ENCODE measurements at places on chromosomes 4 and X.

DNA sequence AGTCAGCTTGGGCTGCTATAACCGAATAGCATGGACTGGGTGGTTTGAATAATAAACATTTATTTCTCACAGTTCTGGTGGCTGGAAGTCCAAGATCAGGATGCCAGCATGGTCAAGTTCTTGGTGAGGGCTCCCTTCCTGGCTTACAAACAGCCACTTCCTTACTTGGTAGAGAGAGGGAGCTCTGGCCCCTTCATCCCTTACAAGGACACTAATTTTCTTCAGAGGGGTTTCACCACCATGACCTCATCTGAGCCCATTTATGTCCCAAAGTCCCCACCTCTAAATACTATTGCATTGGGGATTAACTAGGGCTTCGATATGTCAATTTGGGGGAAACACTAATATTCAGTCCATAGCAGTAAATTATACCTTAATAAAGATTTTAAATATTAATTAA is 61.8 kb downstream of the CLNK start:
- no peak for DNase-seq

GRCh38 chr4:123363729-123364128 is 32.9 kb upstream of the SPRY1 start:
- DNase-seq = no peak

DNA sequence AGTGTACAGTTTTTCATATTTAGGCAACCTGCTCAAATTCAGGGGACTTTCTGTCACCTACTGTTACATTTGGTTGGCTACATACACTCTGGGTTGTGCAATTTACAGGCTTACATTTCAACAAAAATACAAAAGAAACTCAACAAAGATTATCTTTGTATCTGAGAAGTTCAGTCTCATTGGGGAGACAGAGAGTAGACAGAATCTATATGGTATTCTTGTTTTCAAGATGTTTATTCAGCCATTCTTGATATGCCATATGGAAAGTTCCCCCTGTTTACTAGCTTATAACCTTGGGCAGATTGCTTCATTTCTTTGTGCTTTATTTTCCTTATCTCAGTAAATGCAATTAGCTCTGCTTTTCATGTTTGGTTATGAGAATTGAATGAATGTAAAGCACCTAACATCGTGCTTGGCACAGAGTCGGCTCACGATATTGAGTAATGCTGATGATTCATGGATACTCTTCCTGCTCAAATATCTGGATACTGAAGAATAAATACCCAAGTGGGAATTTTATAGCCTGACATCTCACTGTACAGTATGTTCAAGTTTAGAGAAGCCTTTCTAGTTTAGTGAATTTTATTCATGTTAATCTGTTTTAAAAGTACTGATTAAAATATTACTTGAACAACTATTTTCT is 96.5 kb upstream of the PACRGL start:
- peak; percentile 30 for DNase-seq

DNA sequence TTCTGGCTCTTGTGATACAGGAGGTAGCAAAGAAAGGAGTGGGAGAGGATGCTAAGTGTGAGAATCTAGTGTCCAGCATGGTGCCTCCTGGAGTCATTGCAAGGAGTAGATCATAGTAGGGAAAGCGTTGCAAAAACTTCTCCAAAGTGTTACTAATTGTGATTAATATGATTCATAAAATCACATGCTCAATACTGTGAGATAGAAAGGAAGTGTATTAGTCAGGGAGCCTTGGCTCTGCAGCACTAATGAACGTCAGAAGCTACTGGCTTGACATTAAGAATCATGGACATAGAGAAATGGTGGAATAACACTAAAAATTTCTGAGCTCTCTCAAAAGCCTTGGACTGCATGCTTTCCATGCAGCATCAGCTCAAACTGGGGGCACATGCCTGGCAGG is 299.1 kb downstream of the EVC2 start:
- DNase-seq = no peak

DNA sequence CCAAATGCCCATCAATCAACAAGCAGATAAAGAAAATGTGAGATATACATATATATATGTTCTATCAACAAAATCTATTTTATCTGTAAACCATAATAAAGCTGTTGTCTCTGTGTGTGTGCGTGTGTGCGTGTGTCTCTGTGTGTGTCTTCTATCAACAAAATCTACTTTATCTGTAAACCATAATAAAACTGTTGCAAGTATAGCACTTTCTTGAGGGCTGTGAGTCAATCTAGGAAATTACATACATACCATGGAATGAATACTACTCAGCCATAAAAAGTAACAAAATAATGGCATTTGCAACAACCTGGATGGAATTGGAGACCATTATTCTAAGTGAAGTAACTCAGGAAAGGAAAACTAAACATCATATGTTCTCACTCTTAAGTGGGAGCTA is 12.5 kb upstream of the PLK4 start:
- DNase-seq = no peak

GRCh38 chr4:66169341-66169740 is 499.1 kb upstream of the EPHA5 start:
- DNase-seq = no peak

- DNase-seq = peak; percentile 10
Measured at GRCh38 chrX:123884809-123885408, 25.1 kb downstream of the XIAP start.

- no peak for DNase-seq
Measured at GRCh38 chr4:188387179-188387791, 248.0 kb downstream of the TRIML1 start.

- DNase-seq = no peak
Measured at GRCh38 chr4:47084111-47084510, 52.7 kb downstream of the GABRB1 start.

DNA sequence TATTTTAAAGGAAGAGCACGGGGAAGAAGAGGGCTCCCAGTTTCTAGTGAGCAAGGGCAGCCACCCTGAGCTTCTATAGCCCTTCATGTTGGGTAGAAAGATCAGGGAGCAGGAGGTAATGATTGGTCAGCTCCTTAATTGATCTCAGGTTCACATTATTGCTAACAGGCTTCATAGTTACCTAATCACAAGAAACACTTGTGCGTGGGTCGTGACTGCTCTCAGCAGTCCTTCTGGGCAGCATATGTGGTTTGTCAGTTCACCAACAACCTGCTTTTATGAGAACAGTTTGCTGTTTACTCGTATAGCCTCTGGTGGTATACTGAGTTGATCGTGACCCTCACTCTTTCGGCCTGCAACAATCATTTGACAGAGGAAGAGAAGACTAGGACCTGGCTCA is 4.7 kb upstream of the DOK7 start:
- DNase-seq = no peak

DNA sequence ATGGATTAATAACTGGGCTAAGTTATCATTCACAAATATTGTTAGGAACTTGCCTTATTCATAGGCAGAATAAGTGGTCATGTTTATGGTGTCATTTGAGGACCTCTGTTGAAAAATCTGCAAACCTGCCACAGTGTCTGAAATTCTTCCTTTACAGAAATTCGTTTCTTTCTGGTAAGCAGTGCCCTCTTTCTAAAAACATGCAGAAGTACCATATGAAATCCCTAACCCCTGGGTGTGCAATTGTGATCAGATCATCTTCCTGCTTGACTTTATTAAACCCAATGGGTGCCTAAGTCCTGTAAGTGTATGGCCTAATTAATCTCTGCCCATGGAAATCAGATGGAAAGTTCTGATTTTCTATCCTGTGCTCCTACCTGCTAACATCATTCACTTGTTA is 4.4 kb upstream of the HTATSF1 start:
- DNase-seq = no peak

DNA sequence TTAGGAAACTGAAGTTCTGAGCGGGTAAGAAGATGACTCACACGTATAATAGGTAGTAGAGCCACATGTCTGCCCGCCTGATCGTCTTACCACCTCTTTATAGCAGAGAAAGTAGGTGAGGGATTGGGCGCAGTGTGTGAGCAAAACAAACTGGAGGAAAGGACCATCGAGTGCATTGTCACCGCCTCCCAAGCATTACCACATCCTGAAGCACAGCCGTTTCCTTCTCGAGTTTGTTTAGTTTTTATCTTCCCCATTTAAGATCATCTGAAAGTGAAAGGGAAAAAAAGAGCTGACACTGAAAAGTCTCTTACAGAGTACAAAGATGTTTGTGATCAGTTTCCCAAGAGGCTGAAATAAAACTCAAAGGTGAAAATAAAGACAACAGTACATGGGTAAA is 14.8 kb downstream of the PDK3 start:
- no peak for DNase-seq

DNA sequence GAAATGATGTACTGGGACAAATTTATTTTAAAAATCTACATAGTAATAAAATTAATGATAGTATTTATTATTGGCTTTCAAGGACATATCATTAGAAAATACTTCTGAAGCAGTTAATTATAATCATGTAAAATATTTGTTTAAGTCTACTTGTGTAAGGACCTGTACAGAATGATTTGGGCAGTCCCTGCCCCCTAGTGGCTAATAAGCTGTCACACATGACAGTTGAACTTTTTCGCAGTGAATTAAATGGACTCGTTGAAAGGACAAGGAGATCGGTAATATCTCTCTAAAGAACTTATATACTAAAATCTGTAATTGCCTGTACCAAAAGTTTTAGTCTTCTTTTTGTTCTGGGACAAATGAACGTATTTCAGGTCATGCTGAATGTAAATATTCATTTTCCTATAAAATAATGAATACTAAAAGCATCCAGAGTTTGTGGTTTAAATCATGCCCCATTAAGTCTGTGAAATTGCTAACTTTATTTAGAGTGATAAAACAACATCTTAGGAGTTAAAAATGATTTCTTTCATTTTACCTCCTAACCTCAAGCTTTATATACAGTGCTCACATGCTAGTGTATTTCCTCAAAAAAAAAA is 13.6 kb downstream of the EXOC1 start:
- peak; percentile 13 for DNase-seq

GRCh38 chr4:85610450-85610849 is 135.5 kb downstream of the ARHGAP24 start:
- no peak for DNase-seq

GRCh38 chrX:23662187-23662586 is 5.1 kb upstream of the PRDX4 start:
- DNase-seq = no peak

DNA sequence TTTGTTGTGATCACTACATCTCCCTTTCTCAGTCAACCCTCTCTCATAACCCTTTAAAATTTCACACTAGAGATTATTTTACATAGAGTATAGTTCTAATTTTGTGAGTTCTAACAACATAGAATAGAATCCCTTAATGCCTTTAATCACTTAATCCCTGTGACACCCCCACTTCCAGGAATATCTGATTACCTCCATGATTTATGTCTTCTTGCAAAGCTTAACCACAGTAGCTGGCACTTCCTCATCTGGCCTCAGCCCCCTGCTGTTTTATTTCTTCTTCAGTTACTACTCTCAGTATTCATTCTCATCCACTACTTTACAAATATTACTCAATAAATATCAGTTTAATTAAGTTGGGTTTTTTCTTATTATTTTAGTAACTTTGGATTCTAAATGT is 340.9 kb downstream of the CENPC start:
- DNase-seq = no peak

DNA sequence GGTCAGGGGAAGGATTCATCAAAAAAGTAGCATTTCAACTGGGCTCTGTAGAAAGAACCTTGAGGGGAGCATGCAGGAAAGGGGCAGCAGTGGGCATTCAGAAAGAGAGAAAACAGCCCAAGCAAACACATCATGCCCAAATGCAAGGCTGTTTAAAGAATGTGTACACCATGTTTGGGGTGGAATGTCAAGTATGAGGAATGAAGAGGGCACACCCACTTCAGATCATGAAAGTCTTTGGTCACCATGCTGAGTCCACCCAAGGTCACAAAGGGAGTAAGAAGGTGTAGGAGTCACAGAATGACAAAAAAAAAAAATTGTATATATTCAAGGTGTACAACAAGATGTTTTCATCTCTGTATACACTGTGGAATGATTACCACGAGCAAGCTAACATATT is 9.4 kb downstream of the S100G start:
- DNase-seq = no peak

DNA sequence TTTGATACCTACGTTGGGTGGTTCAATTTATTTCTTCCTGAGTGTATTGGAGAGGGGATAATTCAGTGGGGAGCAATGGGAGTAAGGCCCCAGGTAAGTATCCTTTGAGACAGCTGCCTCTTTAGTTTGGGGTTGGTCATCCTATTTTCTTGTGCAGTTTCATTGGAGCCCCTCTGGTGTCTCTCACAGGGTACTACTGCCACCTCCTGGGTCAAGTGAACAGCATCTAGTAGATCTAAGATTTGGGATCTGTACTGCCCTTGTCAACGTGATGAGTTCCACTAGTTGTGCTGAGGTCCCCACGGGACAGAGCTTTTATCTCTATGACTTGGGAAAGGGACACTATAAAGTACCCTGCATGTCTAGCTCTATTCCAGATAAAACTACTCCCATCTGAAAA is 80.6 kb downstream of the PBDC1 start:
- DNase-seq = peak; percentile 9

DNA sequence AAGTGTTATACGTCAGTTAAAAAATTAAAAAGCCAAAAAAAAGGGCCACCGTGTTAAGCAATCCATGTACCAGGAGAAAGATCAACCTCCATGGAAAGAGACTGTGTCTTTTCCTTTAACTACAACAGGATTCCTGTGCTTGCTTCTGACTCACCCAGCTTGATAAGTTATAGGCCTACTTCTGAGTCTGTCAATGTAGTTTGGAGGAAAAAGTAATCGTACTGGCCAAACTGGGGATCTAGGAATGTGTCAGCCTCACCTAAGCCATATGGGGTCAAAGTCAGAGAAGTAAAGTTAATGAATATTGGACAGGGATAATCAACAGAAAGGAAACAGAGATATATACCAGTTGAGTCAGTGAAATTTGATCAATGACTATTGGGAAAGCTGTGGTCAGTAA is 470.8 kb upstream of the SLIT2 start:
- DNase-seq = no peak

GRCh38 chrX:70231666-70232065 is 2.8 kb upstream of the AWAT1 start:
- no peak for DNase-seq

- no peak for DNase-seq
Measured at GRCh38 chr4:23956601-23957364, 66.9 kb upstream of the PPARGC1A start.

DNA sequence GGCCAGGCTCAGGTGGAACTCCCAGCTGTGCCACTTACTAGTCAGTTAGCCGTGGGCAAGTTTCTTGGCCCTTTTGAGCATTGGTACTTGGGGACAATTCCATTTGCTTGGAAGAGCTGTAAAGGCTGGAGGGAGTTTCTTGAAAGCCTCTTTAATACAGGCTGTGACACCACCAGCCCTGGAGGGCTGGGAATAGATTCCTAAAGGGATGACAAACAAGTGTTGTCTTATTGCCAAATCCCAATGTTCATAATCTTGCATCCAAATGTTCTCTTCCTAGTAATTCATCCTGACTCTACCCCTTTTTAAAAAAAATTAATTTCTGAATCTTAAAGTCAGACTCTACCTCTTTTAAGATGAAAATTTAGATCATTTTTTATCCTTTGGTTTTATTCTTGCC is 14.6 kb upstream of the MED28 start:
- no peak for DNase-seq

GRCh38 chr4:41715155-41715554 is 33.4 kb downstream of the PHOX2B start:
- no peak for DNase-seq

DNA sequence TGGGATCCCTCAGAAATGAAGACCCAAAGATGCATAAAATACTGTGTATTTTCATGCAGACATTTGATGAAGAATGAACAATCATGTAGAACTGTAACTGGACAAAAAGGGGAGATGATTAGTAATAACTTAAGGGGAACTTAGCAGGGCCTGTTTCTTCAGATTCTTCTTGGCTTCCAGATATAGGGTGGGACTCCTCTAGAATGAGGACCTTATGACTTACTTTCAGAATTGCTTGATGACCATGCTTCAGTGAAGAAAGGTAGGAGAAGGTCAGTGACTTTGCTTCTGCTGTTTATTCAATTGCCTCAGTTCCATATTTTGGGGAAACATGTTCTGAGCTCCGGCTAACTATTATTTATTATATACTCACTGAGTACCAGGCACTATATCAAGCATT is 580.8 kb downstream of the CENPC start:
- DNase-seq = no peak

Measured in HTR-8/SVneo (cell line).